ENCODE measurements at places on chromosomes 1 and 21.

DNA sequence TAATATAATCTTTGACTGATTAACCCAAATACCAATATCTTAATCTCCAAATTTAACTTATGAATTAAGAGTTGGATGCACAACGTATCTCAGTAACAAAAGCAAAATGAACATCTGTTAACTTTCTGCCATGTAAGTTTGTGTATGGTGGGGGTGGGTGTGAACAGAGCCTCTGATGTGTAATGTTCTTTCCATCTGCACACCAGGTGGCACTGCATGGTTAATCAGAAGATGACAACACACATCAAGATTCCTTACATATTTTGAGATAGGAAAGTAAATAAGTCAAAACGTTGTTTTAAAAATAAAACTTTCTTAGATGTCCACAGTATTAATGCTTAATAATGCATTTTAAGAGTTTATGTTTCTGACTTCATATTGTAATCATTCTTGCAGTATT is 251.9 kb downstream of the DPYD start:
- no peak for DNase-seq

GRCh38 chr1:46686255-46686654 is 14.6 kb downstream of the TEX38 start:
- DNase-seq: no peak

GRCh38 chr1:17922833-17923232 is 167.7 kb downstream of the ACTL8 start:
- DNase-seq: no peak

- DNase-seq: no peak
Measured at GRCh38 chr21:25737421-25737820, 2.6 kb downstream of the GABPA start.

DNA sequence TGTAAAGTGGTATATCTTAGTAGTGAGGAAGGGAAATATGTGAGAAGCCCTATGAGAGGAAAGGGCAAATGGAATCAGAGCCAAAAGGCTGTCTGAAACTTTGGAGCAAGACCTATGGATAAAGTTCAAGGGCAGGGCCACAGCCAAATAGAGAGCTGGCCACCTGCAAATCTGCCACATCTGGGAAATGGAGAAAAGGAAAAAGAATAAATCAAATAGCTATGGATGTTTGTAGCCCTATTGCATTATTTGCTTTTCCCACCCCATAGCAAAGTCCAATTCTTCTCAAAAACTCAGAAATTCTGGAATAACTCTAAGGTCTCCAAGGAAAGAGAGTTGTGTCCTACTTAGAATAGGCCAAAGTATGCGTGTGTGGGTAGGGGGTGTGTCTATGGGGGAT is 4.0 kb upstream of the HLX start:
- DNase-seq: no peak

DNA sequence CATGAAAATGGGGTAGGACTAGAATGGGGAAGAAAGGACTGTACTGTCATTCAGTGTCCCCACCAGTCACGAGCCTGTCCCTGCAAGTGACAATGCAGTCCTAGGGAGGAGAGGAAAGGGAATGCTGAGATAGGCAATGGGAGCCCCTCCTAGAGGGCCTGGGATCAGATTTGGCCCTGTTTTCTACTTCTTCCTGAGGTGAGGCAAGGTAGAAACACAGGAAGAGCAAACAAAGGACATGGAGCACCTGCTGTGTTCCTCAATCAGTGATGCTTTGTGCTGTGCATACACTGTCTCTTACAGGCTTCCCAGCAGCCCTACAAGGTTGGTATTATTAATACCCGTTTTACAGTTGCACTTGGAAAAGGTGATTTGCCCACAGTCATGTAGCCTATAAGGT is 6.1 kb downstream of the FABP3 start:
- no peak for DNase-seq

GRCh38 chr1:25503551-25504426 is 39.6 kb upstream of the LDLRAP1 start:
- DNase-seq: peak; percentile 66

DNA sequence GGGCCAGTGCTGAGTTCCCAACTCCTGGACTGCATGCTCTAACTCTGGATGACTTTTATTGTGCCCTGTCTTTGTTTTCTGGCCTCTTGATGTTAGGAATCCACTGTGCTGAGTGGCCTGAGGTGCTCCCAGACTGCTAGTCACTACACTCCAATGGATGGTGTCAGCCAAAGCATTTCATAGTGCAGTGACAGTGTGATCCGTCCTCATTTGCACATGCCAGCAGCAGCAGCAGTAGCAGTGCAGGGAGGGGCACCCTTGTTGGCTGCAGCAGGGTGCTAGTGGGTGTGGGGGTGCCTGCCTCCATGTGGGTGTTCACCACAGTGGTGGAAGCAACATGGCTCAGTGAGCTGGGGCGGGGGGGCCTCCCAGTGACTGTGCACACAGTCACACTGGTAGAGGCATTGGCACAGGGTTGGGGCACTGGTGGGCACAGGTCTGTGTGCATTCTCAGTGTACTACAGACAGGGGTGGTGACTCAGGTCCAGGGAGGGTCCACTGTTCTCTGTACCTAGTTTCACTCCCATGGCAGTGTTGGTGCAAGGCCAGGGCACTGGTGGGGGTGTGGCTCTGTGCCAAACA is 214.0 kb downstream of the ZC3H11B start:
- no peak for DNase-seq

GRCh38 chr1:110706621-110707020 is 31.9 kb upstream of the KCNA3 start:
- no peak for DNase-seq

DNA sequence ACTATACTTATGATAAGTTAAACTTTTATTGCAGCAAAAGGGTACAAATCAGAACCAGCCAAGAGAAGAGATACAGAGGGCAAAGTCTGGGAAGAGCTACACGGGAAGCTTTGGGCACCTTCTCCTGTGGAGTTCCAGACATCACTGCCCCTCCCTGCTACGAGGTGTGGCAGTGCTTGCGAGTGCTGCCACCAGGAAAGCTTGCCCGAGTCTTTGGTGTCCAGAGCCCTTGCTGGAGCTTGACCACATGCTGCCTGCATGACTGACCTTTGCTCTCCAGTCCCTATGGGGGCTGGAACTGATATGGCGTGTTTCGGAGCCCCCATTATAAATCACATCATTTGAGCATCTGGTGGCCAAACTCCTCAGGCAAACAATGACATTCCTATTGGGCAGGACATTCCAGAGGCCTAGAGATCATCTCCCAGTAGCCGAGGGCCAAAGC is 23.4 kb downstream of the PLEKHO1 start:
- no peak for DNase-seq

- DNase-seq: no peak
Measured at GRCh38 chr1:232937741-232938375, 12.6 kb upstream of the NTPCR start.

DNA sequence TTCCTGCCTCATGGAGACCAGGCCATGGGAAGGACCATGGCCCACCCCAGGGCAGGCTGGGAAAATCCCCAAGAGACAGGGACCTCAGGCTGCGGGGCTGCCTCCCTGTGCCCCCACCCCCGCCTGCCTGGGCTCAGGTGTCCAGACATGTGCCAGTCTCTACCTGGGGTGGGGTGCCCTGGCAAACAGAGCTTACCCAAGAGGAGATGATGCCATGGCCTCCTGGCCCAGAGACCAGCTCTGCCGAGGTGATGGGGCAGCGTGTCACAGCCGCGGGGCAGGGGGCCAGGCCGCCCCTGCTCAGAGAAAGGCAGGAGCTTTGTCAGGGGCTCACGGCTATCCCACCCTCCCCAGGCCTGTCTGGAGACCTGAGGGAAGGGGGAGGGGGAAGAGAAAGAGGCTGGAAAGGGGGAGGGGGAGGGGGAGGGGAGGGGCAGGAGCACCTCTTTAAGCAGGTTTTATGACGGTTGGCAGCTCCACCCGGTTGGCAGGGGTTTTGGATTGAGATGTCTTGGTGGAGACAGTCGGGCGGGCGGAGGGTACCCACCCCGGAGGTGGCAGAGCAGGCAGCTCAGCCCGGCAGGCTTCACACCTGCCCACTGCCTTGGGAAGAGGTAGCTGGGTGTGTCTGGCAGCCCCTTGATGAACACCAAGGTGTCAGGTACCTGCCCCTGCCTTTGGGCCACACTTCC is 101.5 kb upstream of the IFFO2 start:
- DNase-seq: no peak

DNA sequence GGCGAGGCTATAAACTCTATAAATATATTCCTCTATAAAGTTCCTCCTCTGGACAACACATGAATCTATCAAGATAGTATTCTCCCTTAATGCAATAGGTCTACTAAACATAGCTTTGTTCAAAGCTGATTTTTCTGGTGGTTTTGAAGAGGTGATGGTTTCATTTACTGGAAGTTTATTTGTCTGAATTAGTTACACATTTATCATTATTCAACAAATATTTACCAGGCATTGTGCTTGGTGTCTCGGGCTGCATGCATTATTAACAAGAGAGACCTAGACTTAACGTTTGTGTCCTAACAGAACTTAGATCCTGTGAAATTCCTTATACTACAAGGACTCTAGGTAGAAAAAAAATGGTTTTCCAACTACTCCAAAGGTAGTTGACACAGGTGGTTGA is 511.4 kb upstream of the B3GALT2 start:
- DNase-seq: no peak

Data from CD4-positive, alpha-beta T cell (primary cell).